Panc1 (cell line): ENCODE measurements at places on chromosomes 11 and 22. TPM values are rescaled to one million over a fixed set of nuclear protein-coding genes. Genes with fewer than 3 reads are reported as not detected.

GRCh38 chr22:25419247-25420113, 145.0 kb upstream of the GRK3 start:
- no peak overlapping the region for H3K4me3 ChIP-seq
- no peaks in the 10 kb centered on the region for H3K27me3 ChIP-seq
- no peaks in the 10 kb centered on the region for H3K36me3 ChIP-seq
- H3K4me1 ChIP-seq, result no peaks in the 10 kb centered on the region

APLNR gene
- not detected for total RNA-seq

OR4A5 gene
- total RNA-seq, result not detected

TLCD5 gene
- total RNA-seq, result 22.8 TPM

GRCh38 chr11:125842321-125842948, 9.3 kb downstream of the PATE4 start:
- no peak for DNase-seq
- H3K4me1 ChIP-seq, result no peaks in the 10 kb centered on the region
- no peak overlapping the region for H3K4me3 ChIP-seq

TRIM49 gene
- not detected for total RNA-seq

OR52I2 gene
- total RNA-seq, result not detected

DNA sequence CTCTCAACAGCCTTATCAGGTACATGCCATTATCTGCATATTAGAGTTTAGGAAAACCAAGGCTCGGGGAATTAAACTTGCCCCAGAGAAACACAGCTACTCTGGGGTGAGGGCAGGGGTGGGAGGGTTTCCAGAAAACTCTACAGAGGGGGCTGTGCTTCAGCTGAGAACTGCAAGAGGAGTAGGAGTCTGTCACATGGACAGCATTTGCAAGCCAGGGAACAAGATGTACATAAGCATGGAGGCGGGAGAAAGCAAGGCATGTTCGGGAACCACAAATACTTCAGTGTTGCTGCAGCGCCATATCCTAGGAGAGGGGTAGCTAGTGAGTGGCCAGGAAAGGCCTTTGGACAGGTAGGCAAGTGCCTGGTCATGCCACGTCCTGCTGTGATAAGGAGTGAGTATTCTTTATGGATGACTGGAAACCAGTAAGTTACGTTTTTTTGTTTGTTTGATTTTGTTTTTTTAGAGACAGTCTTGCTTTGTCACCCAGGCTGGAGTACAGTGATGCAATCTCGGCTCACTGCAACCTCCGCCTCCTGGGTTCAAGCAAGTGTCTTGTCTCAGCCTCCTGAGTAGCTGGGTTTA, 57.2 kb downstream of the GRAMD1B start:
- DNase-seq, result no peak
- no peaks in the 10 kb centered on the region for H3K36me3 ChIP-seq
- peaks cover 17% of the 10 kb centered on the region for H3K27me3 ChIP-seq
- no peaks in the 10 kb centered on the region for H3K4me1 ChIP-seq
- H3K27ac ChIP-seq, result no peak overlapping the region
- no peak overlapping the region for H3K4me3 ChIP-seq

- 0 out of 2 replicates have a peak, but pooled peaks cover 2% of the 10 kb centered on the region for H3K27me3 ChIP-seq
- no peaks in the 10 kb centered on the region for H3K4me1 ChIP-seq
- H3K27ac ChIP-seq, result no peak overlapping the region
- DNase-seq, result no peak
- H3K36me3 ChIP-seq, result no peaks in the 10 kb centered on the region
These were observed 217.1 kb upstream of the PLET1 start for GRCh38 chr11:112477581-112478317.

DNA sequence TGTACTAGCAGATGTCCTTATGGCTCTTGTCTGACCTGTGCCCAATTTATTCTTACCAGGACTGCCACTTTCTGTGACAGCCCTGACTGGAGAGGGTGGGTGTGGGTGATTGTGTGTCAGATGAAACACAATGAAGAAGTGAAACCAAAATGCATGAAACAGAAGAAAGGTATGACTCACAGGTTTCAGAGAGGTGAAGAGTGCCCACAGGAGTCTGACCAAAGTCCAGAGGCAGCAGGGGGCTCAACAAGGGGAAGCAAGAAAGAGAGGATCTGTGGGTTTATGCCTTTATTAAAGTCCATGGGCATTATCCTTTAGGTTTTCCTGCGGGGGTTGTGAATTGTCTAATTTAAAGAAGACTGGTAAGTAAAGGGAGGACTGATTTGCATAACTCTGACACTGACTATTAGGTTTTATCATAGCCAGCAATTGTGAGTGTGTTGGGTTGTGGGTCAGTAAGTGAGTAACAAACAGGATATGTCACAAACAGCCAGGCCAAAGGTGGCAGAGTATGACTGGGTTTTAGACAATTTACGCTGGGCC, 3.9 kb upstream of the OR4C6 start:
- H3K36me3 ChIP-seq, result no peaks in the 10 kb centered on the region
- no peaks in the 10 kb centered on the region for H3K4me1 ChIP-seq
- H3K4me3 ChIP-seq, result no peak overlapping the region
- no peaks in the 10 kb centered on the region for H3K27me3 ChIP-seq

GRCh38 chr11:45097721-45098493, 48.5 kb upstream of the PRDM11 start:
- no peaks in the 10 kb centered on the region for H3K36me3 ChIP-seq
- no peaks in the 10 kb centered on the region; the same call in none of the 2 replicates for H3K27me3 ChIP-seq
- DNase-seq, result no peak
- no peak overlapping the region for H3K27ac ChIP-seq
- H3K4me1 ChIP-seq, result peaks cover 6% of the 10 kb centered on the region

OR2AT4 gene
- not detected for total RNA-seq

GRCh38 chr11:96168623-96169022, 174.4 kb downstream of the MAML2 start:
- H3K36me3 ChIP-seq, result no peaks in the 10 kb centered on the region
- H3K4me3 ChIP-seq, result no peak overlapping the region
- H3K27me3 ChIP-seq, result no peaks in the 10 kb centered on the region

GRCh38 chr11:44402466-44403075, 92.6 kb upstream of the ALX4 start:
- H3K27ac ChIP-seq, result no peak overlapping the region
- H3K27me3 ChIP-seq, result peaks cover 7% of the 10 kb centered on the region
- no peak for DNase-seq
- H3K36me3 ChIP-seq, result no peaks in the 10 kb centered on the region
- no peak overlapping the region for H3K4me3 ChIP-seq

GRCh38 chr11:128686021-128686741, 7.7 kb upstream of the FLI1 start:
- H3K4me1 ChIP-seq, result peaks cover 11% of the 10 kb centered on the region
- no peak for DNase-seq
- no peaks in the 10 kb centered on the region for H3K36me3 ChIP-seq
- H3K27me3 ChIP-seq, result peaks cover 44% of the 10 kb centered on the region

GRCh38 chr11:72512956-72513355, 78.6 kb upstream of the CLPB start:
- H3K4me3 ChIP-seq, result no peak overlapping the region
- no peaks in the 10 kb centered on the region for H3K36me3 ChIP-seq
- H3K27ac ChIP-seq, result no peak overlapping the region
- no peaks in the 10 kb centered on the region for H3K4me1 ChIP-seq
- DNase-seq, result no peak

- peaks cover 9% of the 10 kb centered on the region for H3K27me3 ChIP-seq
- DNase-seq, result no peak
- H3K4me1 ChIP-seq, result no peaks in the 10 kb centered on the region
- H3K36me3 ChIP-seq, result no peaks in the 10 kb centered on the region
These were observed 94.9 kb upstream of the ALX4 start for GRCh38 chr11:44404736-44405395.

- DNase-seq, result no peak
- H3K36me3 ChIP-seq, result no peaks in the 10 kb centered on the region
- H3K4me3 ChIP-seq, result no peak overlapping the region
- H3K27ac ChIP-seq, result no peak overlapping the region
These were observed 9.9 kb upstream of the TALDO1 start for GRCh38 chr11:737366-737765.

PATE2 gene
- total RNA-seq, result 0.18 TPM

DNA sequence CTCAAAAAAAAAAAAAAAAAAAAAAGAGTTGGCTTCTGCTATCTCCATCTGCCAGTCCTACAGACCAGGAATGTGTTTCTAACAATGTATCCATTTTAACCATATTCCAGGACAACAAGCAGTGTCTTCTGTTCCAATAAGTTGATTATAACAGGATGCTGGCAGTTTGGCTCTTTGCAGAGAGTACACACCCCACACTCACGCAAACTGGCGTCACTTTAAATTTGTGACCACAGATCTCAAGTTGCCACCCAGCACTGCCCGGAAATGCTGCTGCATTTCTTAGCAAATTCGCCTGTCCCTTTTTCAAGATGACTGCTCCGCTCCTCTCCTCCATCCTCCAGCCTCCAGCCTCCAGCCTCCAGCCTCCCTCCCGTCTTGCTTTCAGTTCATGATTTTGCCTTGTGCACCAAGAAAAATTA, 44.3 kb downstream of the SCGB1A1 start:
- no peaks in the 10 kb centered on the region for H3K36me3 ChIP-seq
- H3K27ac ChIP-seq, result peak overlapping the region; percentile 92
- H3K4me1 ChIP-seq, result peaks cover 27% of the 10 kb centered on the region
- H3K4me3 ChIP-seq, result no peak overlapping the region
- H3K27me3 ChIP-seq, result no peaks in the 10 kb centered on the region
